ENCODE measurements at places on chromosomes 16 and 17. TPM values are rescaled to one million over a fixed set of nuclear protein-coding genes. Genes with fewer than 3 reads are reported as not detected.
A peak's percentile ranks its signal among the peaks of the same experiment; 100 is the strongest.

DNA sequence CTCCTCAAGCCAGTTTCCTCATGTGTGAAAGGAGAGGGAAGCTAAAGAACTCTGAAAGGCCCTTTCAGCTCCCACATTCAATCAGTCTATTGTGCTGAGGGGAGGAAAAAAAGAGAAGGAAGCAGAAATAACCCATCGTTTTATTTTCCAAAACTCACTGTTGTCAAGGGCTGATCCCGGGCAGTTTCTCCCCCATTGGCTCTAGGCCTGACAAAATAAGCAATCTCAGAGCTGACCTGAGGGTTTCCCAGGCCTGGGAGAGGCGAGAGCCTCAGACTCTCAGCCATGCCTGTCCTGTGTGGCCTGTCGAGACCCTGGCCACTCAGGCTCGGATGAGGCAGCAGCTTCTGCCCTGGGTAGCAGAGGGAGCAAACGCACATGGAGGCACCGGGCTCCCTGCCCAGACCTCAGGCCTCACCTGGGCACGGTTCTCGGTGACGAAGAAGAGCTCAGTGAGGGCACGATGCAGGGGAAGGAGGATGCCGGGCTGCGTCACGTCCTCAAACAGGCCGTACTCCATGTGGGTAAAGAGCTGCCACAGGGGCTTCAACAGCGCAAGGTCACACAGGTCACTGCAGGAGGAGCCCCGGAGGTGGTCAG is 45.0 kb upstream of the ATP2A3 start:
- DNase-seq: no peak

- DNase-seq: no peak
Observed at GRCh38 chr17:32947736-32948135, 19.8 kb downstream of the TMEM98 start.

DNA sequence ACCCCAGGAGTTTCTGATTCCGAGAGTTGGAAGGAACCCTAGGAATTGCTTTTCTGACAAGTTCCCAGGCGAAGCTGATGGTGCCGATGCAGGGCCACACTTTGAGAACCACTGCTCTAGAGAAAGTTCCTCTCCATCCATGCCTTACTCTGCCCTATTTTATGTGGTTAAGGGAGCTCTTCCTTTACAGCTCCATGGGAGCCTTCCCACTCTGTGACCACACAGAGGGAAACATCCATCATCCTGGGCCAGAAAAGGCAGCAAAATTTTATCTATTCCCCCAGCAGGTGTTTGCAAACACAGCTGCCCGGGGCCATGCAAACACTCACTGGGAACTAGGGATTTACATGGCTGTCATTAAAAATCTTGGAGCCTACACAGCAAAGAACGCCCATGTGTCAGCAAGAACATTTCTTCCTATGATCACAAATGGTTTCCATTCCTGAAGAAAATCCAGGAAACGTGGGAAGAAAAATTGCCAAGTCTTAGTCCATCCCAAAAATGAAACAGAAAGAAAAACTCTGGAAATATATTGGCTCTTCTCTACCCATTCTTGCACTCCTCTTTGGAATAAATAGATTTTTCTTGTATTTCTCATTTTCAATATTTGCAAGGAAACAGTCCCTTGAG is 252.7 kb downstream of the PMP22 start:
- no peak for DNase-seq

Gene COX6A2
- total RNA-seq: 1.5 TPM

DNA sequence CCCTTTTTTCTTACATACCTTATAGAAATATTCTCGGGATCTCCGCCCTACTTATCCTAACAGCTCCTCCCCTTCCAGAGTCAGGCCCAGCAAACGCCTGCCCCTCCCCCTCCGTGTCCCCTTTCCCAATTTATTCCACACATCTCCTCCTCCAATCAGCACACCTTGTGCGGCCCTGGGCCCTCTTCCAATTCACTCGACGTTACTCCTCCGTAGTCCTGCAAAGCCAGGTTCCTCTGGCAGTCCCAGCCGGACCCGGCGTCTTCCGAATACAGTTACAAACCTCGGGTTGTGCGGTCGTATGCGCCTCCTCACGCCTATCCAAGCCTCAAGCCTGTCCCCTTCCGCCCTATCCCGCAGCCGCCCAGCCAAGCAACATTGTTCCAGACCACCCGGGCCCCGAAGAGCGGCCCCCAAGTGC is 677 bp downstream of the CBX1 start:
- no peak for DNase-seq

GRCh38 chr17:81424151-81425017 is 29.1 kb downstream of the BAHCC1 start:
- DNase-seq: no peak

GRCh38 chr16:53781023-53781605 is 77.2 kb downstream of the FTO start:
- no peak for DNase-seq

GRCh38 chr17:42323268-42323773 is 35.0 kb downstream of the STAT5A start:
- no peak for DNase-seq

DNA sequence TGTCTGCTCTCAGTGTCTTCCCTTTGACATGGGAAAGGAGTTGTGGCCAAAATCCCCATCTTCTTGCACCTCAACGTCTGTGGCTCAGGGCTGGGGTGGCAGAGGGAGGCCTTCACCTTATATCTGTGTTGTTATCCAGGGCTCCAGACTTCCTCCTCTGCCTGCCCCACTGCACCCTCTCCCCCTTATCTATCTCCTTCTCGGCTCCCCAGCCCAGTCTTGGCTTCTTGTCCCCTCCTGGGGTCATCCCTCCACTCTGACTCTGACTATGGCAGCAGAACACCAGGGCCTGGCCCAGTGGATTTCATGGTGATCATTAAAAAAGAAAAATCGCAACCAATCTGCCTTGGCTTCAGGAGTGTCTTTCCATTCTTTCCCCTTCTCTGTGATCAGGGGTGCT is 918 bp upstream of the MRM1 start:
- peak; percentile 78 for DNase-seq

- DNase-seq: peak; percentile 94
Observed at GRCh38 chr16:4373909-4374742, 2.5 kb downstream of the VASN start.

- no peak for DNase-seq
Observed at GRCh38 chr16:68072038-68072695, 13.0 kb upstream of the NFATC3 start.

- DNase-seq: no peak
Observed at GRCh38 chr16:49282690-49283375, 1.2 kb upstream of the CBLN1 start.

Gene HS3ST2
- 4.0 TPM for total RNA-seq

- no peak for DNase-seq
Observed at GRCh38 chr16:5225931-5226655, 128.5 kb upstream of the EEF2KMT start.

DNA sequence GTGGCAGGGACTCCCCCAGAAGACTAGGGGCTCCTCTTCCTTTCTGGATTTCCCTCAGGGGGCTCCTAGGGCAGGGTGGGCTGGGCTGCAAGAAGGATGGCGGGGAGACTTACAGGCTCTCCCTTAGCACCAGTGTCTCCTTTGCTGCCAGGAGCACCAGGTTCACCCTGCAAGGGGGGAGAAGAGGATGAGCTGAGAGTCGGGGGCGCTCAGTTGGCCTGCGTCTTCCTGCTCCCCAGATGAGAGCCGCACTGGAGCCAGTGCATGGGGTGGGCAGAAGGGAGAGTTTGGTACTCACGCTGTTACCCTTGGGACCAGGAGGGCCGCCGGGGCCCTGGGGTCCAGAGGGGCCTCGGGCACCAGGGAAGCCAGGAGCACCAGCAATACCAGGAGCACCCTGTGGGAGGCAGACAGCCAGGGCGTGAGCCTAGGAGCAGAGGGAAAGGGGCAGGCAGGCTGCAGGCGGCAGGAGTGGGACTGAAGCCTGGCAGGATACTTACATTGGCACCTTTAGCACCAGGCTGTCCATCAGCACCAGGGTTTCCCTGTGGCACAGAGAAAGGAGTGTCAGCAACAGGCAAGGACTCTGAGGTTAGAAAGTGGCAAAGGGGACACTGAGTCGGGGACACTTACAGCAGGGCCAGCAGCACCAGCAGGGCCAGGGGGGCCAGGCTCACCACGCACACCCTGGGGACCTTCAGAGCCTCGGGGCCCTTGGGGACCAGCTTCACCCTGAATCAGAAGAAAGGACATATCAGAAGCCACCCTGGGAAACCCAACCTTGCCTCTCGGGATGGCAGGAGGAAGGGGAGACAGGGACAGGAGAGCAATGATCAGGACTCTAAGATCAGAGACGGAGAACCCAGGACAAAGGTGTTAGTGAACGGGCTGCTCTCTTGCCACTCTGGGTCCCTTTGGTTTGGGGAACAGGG is 6.2 kb downstream of the COL1A1 start:
- no peak for DNase-seq

DNA sequence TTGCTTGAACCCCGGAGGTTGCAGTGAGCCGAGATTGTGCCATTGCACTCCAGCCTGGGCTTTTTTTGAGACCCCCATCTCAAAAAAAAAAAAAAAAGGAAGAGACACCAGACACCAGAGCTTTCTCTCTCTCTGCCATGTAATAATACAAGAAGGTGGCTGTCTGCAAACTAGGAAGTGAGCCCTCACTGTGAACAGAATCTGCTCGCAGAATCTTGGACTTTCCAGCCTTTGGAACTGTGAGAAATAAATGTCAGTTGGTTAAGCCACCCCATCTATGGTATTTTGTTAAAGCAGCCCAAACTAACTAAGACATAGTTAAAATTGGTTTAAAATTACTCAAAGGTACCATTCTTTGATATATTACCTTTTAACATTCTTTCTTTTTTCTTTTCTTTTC is 10.1 kb upstream of the STX1B start:
- no peak for DNase-seq

DNA sequence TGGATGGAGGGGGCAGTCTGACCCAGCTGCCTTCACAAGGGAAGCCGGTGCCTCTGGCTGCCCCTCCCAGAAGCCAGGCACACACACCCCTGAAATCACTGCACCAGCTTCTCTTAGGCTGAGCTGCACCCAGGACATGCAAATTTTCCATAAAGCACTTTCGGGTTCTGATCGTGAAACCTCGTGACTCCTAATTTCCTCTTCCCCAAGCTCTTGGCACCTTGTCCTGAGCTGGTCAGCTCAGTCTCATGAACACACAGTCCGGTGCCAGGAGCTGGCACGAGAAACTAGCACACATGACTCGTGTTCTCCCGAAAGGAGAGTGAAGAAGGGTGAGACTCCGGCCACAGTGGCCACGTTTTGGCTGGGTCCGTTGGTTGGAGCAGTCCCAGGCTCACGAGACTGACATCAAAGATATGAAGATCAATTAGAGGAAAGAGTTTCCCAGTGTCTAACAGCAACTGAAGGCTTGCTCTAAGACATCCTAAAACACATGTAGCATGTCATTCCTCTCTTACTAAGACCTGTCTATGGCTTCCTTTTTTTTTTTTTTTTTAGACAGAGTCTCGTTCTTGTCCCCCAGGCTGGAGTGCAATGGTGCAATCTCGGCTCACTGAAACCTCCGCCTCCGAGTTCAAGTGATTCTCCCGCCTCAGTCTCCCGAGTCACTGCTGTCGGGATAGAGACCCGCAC is 9.2 kb upstream of the ABR start:
- DNase-seq: peak; percentile 96

Gene CBX2
- total RNA-seq: 1.6 TPM

DNA sequence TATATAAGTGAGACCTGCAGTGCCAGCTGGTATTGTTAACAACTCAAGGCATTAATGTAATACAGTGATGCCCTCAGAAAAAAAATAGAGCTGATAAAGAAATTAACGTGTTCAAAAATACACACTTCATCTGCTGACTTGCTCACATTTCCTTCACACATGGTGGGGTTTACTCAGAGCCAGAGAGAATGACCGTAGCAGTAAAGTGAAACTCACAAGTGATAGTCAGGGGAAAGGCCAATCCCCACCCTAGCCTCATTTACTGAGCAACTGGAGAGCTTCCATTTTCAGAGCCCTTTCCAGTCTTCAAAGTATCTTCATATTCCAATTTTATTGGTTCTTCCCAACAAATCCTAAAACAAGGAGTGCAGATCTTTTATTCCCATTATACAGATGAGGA is 74.0 kb upstream of the HLF start:
- DNase-seq: no peak

Gene TEX19
- total RNA-seq: not detected

Gene CDH16
- not detected for total RNA-seq

DNA sequence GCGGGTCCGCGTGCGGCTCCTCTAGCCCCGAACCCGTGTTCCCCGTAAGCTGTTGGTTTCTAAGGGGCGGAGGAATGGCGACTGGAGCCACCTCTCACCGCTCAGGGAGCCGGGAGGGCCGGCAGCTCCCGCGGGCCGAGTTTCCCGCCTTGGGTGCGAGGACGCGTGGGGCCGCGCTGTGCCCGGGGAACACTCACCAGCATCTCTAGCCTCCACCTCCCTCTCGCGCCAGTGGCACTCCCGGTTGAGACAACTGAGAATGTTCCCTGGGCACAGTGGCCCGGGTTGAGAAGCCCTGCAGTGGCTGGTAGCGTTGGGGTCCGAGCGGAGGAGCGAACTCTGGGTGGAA is 560 bp downstream of the TELO2 start:
- DNase-seq: no peak

DNA sequence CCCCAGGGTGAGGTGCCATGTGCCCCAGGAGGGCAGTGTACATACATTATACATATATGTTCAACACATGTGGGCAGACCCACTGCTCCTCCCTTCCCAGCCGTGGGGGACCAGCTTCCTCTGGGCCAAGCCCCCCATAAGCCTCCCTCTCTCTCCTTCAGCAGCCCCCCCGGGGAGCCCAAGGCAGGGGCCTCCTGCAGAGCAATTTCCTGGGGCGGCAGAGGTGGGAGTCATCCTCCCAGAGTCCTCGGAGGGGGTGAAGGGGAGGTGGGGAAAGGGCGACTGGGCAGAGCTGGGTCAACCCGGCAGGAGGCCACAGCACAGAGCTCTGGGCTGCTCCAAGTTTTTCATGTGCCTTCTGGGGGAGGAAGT is 235.1 kb downstream of the ZNF423 start:
- no peak for DNase-seq

- DNase-seq: no peak
Observed at GRCh38 chr16:35744084-35744483, 2284.7 kb downstream of the TP53TG3F start.

Gene PIRT
- not detected for total RNA-seq

Gene SOX9
- 3.2 TPM for total RNA-seq

Gene EPOP
- 2.6 TPM for total RNA-seq

Gene UMOD
- total RNA-seq: not detected

DNA sequence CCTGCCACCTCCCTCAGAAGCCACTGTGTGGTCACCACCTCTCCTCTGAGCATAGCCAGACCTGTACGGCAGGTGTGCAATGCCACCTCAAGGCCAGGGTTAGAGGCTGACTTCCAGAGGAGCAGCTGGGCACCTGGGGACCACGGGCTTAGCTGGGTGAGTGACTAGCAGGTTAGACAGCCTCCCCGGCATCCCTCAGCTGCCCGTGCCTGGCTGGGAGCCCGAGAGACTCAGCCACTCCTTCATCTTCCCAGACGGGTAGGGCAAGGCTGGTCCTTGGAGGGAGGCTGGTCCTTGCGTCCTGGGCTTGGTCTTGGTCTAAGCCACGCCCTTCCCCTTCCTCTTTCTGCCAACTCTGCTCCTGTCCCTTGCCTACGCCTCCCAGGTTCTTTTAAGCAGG is 7.8 kb downstream of the CRHR1 start:
- no peak for DNase-seq

- DNase-seq: no peak
Observed at GRCh38 chr17:11555530-11555929, 42.7 kb upstream of the DNAH9 start.

Gene HS3ST6
- total RNA-seq: not detected

All from posterior vena cava (tissue), 2 donors.